ENCODE measurements at places on chromosomes 7 and 10.

DNA sequence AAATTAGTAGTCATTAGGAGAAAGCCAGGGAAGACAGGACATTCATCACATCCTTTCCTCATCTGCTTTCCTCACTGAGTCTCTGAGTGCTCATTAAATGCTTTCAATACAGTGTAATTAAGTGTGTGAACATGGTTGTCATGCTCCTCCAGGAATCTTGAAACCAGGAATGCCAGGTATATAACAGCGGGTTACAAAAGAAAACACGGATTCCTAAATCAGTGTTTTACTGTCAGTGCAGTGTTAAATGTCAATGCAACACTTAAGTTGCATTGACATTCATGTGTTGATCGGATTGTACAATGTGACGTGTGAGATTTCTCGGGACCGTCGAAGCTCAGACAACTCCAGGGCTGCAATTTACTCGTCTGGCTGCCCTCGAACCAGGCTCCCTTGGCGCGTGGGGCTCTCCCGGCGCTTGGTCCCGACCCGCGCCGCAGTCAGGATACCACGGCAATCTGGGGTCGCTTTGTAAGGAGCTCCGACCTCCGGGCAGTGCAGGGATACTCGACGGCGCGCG lies 455 bp upstream of the SPAG6 start:
- no peak overlapping the region for H3K4me3 ChIP-seq
- H3K27me3 ChIP-seq: peaks cover 26% of the 10 kb centered on the region
- no peaks in the 10 kb centered on the region for H3K4me1 ChIP-seq

DNA sequence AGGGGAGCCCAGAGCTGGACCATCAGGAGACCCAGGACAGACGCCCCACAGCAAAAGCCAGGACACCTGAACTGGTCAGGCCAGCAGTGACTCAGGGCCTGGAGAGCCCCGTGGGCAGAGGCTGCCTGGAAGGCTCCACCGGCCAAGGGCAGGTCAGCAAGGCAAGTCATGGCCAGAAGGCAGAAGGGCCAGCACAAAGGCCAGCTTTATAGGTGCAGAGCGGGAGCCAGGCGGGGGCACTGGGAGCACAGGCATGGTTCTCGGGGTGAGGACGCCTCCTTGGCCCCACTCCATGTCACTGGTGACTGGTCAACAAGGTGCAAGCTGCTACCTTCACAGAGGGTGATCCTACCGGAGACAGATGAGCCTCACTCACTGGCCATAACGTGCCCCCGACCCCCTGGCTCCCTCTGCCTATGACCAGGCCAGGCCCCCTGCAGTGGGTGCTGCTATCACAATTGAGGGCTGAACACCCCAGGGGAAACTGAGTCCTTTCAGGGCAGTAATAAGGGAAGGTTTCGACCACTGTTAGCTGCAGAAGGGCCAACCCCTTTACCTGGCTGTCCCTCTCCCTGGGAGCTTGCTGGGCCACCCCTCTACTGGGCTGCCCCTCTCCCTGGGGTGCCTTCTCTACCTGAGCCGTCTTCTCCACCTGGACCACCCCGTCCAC lies 317.4 kb downstream of the PTPRN2 start:
- H3K4me3 ChIP-seq: no peak overlapping the region
- no peaks in the 10 kb centered on the region for H3K4me1 ChIP-seq
- H3K27me3 ChIP-seq: no peaks in the 10 kb centered on the region
- DNase-seq: no peak

GRCh38 chr10:50452603-50453002 lies 171.2 kb downstream of the SGMS1 start:
- no peak overlapping the region for H3K27ac ChIP-seq
- DNase-seq: no peak
- no peaks in the 10 kb centered on the region for H3K27me3 ChIP-seq
- H3K36me3 ChIP-seq: no peaks in the 10 kb centered on the region
- no peak overlapping the region for H3K4me3 ChIP-seq

- peak overlapping the region; percentile 95 for H3K27ac ChIP-seq
- H3K4me3 ChIP-seq: peak overlapping the region; percentile 38
- no peaks in the 10 kb centered on the region for H3K27me3 ChIP-seq
- DNase-seq: no peak
- H3K36me3 ChIP-seq: peaks cover 6% of the 10 kb centered on the region
These were observed 615 bp upstream of the WBP1L start for GRCh38 chr10:102743078-102743587.

GRCh38 chr10:5975641-5976473 lies 1.5 kb downstream of the IL15RA start:
- no peak for DNase-seq
- H3K4me1 ChIP-seq: peaks cover 24% of the 10 kb centered on the region
- no peaks in the 10 kb centered on the region for H3K27me3 ChIP-seq
- no peaks in the 10 kb centered on the region for H3K36me3 ChIP-seq
- peak overlapping the region; percentile 71 for H3K4me3 ChIP-seq

DNA sequence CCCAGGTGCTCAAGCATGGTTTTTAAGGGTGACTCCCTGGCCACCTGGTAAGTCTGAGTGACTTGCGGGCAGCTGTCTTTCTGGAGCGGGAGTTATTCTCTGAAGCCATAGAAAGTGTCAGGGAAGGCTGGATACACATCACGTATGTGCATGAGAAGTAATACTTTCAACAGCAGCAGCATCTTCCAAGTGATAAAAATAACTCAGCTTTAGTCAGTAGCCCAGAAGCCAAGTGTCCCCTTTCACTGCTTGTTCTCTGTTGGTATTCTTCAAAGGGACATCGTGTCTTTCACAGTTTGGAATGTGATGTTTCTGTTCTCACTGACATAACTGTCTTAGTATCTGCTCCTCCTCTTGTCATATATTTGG lies 97.6 kb downstream of the KIAA1217 start:
- no peak for DNase-seq
- H3K27me3 ChIP-seq: no peaks in the 10 kb centered on the region
- H3K4me1 ChIP-seq: no peaks in the 10 kb centered on the region
- no peak overlapping the region for H3K27ac ChIP-seq
- H3K4me3 ChIP-seq: no peak overlapping the region

GRCh38 chr10:4111643-4112042 lies 326.6 kb upstream of the KLF6 start:
- no peaks in the 10 kb centered on the region for H3K4me1 ChIP-seq
- no peak overlapping the region for H3K27ac ChIP-seq
- H3K4me3 ChIP-seq: no peak overlapping the region
- no peak for DNase-seq

DNA sequence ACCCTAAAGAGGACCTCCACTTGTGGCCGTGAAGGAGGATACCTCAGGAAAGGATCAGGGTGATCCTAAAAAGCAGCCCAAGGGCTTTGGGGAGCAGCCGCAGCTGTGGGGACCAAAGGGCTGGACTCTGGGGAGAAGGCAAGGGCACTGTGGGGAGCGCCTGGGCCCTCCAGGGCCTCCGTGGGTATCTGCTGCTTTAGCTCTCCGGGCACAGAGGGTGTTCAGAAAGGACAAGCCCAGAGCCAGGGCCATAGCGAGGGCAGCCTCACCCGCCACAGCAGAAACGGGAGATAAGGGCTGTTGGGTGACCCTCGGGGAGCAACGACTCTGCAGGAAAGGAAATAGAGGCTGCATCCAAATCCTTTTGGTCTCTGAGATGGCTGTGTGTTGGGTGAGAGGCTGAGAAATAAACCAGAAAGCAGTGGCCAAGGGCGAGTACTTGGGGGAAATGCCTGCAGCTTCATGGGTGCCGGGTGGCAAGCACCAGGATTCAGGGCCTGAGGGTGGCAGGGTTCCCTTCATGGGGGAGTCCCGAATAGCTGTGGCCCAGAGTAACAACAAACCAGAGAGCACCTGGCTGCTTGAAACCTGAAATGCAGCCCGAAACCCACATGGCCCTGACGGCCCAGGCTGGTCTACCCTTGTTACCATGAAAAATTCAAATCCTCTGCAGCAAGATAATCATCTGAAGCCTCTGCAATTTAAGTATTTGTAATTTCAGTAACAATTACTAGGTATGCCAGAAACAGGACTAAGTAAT lies 95.2 kb downstream of the VIPR2 start:
- no peaks in the 10 kb centered on the region for H3K36me3 ChIP-seq
- peaks cover 14% of the 10 kb centered on the region for H3K27me3 ChIP-seq
- H3K27ac ChIP-seq: no peak overlapping the region
- no peaks in the 10 kb centered on the region for H3K4me1 ChIP-seq
- DNase-seq: no peak

GRCh38 chr10:7457478-7458316 lies 46.9 kb upstream of the SFMBT2 start:
- no peaks in the 10 kb centered on the region for H3K27me3 ChIP-seq
- H3K4me3 ChIP-seq: no peak overlapping the region
- no peaks in the 10 kb centered on the region for H3K36me3 ChIP-seq
- H3K4me1 ChIP-seq: no peaks in the 10 kb centered on the region
- no peak for DNase-seq
- H3K27ac ChIP-seq: no peak overlapping the region

Data from Panc1 (cell line).